ENCODE measurements at places on chromosomes 6 and 20.
A peak's percentile ranks its signal among the peaks of the same experiment; 100 is the strongest.

DNA sequence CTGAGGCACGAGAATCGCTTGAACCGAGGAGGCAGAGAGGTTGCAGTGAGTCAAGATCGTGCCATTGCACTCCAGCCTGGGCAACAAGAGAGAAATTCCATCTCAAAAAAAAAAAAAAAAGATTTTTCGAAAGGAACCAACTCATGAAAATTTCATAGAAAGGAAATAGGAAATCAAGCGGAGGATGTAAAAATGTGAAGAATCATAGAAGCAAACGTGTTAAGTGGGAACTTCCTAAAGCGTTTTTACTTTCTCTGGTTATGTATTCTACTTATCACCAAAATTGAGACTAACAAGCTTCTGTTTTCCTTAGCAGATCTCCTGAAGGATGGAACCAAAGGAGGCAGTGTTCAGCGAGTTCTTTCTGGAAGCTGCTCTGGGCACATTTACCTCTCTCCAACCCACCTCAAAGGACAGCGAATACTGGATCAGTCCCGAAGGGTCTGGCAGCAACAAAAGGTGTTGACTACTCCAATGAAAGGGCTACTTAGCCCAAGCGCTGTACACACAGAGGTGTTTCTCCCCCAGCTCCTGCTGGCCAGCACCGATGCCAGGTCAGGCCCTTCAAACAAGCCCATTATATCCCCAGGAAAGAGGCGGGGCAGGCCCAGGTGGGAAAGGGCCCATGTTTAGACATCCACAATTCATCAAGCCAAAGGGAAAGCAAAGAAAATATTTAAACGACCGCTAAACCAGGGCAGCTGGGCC, 327.5 kb upstream of the JARID2 start:
- no peak for DNase-seq

DNA sequence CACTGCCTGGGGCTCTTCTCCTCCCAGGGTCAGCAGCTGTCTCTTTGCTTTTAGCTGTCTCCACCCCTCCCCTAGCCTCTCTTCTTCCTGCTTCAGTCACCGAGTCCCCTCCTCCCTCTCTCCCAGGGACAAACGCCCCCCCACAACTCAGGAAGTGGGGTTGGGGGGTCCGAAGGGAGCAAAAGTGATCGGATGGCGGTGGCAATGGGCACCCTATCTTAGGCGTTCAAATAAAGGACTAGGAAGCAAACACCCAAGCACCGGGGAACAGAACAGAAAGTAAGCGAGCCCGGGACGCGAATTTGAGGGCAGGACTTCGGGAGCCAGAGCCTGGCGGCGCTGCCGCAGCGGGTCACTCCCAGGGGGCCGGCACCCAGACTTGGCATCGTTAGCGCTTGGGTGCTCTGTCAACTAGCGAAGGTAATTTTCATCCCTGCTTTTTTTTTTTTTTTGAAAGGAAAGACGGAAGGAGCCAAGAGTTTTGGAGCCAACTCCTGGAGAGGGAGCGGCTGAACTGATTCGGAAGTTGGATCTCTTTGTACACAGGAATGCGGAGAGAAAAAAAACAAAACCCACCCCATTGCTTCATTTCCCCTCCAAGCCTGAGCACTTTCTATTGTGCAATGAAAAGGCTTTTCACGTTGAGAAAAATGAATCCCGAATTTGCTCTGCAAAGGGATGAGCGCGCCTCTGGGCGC, 815 bp upstream of the ITPR3 start:
- peak; percentile 51 for DNase-seq

- DNase-seq, result no peak
Measured at GRCh38 chr6:33993091-33993490, 152.8 kb downstream of the GRM4 start.

DNA sequence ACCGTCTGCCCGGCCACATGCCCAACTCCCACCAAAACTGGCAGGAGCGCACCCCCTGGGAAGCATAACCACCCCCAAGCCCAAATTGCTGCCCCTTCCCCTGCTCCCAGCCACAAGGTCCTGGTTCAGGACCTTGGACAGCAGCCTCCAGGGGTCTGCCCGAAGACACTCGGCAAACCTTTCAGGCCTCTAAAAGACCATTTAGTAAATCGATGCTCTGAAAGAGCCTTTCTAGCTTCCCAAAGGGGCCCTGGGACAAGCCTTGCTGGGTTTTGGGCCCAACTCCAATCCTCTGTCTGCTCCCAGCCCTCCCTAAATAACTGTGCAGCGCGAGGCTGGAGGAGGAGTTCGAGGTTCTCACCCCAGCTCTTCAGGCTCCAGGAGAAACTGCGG, 30.5 kb downstream of the GRM4 start:
- no peak for DNase-seq

DNA sequence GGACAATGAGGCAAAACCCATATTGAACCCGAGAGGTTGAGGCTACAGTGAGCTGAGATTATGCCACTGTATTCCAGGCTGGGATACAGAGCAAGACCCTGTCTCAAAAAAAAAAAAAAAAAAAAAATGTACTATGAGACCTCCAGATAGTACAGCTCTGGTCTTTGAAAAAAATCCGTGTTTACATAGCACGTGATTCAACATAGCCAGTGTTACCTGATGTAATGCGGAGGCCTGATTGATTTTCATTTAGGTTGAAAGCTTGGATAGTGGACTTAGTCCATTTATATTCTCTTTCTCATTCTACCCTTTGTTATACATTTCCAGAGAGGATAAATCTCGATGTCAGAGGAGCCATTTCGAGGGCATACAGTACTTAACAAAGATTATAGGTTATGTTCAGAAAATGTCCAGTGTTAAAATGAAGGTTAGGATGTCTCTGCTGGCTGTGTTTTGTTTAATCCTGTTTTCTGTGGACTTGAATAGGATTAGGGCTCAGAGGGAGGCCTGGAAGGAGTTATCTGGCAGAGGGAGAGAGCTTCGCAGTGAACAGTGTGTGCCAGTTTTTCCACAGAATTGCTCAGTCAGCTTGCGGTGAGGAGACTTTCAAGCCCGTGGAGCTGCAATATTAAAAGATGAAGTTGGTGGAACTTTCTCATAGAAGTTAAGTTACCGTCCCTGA, 33.9 kb upstream of the BCLAF1 start:
- DNase-seq, result no peak

- no peak for DNase-seq
Measured at GRCh38 chr6:163412801-163413344, 1.6 kb upstream of the QKI start.

DNA sequence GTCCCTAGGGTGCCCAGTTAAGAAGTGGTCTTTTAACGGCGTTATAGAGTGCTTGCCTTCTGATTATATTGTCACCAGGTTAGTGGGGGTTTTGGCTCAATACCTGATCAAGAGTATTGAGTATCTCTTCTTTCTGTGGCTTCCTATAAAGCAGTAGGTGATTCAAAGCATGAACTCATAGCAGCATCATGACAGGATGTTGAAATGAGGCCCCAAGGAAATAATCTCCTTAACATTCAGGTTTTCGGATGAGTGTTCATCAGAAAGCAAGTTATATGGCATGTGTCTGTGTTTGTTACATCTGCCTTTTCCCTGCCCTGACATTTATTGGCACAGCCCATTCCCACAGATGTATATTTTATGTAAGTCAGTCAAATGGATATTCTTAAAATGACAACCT, 301.0 kb downstream of the FARS2 start:
- no peak for DNase-seq

DNA sequence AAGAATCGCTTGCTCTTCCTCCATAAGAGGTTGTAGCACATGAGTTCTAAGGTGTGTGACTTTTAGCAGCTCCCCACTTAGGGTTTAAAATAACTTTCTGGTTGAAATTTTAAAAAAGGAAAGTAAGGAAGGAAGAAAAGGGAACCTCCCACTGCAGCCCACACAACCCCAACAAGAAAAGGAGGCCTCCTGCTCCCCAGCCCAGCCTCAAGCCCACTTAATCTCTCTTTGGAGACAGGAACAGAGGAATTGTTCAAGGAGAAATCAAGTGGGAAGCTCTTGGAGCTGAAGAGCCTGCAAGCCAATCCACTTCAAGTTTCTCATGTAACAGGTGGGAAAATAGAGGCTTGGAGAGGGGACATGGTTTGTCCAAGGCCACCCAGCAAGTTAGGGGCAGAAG, 39.1 kb upstream of the PREX1 start:
- DNase-seq, result no peak

DNA sequence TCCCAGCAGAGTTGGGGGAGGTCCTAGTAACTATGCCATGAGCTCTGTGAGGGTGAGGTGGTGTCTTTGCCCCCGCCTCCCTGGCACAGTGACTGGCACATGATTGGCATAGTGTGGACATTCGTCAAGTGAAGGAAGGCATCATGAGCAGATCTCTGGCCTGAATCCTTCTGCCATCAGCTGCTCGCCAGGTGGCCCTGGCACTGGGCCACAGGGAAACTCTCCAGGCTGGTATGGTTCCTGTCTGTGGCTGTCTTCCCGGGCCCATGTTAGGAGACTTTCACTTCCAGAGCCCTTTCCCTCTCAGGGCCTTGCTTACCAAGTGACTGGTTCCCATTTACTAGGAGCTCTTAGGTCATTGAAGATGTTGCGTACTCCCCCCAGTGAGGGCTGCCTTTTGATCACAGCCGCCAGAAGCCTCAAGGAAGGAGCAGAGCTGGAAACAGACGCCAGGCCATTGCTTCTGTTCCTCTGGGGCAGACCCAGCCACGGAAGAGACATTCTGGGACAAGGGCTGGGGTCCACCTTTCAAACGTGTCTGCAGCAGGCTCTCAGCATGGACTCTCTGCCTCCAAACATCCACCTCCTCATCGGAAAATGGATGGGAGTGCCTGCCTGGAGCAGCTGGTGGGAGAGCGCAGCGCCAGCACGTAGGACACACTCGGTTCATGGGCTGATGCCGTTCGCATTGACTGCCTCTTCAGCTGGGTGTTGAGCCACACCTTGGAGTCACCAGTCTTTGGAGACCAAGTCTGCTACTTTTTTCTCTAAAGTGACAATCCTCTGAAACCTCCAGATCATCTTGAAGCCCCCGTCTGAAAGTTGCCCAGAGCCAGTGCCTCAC, 67.2 kb downstream of the PTPN1 start:
- peak; percentile 59 for DNase-seq

- no peak for DNase-seq
Measured at GRCh38 chr6:106490974-106491373, 130.5 kb downstream of the CRYBG1 start.

DNA sequence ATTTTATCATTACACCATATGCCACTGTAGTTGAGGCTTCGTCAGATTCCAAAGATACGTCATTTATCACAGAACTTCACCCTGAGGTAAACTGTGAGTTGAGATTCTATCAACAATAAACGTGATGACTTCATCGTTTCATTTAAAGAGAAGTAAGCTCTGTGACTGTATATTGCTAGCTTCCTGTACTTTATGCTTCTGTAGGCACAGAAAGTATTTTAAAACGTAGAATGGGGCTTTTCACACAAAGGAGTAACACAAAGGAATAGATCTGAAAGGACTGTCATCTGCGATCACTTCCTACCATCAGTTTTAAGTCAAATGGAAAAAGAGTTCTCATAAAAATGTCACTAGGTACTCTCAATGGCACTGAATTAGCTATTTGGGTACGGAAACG, 234.4 kb upstream of the MCHR2 start:
- DNase-seq, result no peak

DNA sequence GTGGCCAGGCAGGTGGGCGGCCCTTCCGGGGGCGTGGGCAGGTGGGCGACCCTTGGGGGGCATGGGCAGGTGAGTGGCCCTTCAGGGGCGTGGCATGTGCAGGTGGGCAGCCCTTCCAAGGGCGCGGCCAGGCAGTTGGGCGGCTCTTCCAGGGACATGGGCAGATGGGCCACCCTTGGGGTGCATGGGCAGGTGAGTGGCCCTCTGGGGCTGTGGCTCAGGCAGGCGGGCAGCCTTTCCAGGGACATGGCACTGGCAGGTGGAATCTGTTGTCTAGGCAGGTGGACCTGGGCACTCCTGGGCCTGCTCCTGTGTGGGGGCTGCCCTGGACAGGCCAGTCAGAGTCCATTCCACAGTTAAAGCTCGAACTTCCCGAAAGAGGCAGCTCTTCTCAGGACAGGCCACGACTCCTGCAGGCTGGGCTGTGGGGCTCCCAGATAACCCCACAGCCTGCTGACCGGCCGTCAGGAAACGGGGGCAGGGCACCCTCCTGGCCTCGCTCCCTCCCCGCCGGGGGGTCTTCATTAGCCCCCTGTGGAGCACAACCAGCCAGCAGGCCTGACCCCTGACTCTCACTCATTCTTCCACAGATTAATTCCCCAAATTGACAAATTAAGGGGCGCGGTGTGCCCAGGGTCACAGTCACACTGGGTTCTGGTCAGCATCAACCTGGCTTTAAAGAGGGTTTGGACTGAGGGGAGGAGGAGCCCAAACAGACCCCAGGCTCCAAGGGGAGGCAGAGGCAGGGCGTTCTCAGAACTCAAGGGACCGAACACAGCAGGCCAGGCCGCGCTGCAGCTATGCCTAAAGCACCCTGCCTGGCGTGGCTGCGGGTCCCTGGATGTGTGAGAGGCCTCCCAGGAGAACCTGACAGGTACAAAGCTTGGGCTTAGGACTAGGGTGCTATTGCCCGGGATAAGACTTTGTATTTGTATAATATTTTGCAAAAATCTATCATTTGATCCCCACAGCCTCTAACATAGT, 130.0 kb downstream of the DLL1 start:
- DNase-seq, result no peak

DNA sequence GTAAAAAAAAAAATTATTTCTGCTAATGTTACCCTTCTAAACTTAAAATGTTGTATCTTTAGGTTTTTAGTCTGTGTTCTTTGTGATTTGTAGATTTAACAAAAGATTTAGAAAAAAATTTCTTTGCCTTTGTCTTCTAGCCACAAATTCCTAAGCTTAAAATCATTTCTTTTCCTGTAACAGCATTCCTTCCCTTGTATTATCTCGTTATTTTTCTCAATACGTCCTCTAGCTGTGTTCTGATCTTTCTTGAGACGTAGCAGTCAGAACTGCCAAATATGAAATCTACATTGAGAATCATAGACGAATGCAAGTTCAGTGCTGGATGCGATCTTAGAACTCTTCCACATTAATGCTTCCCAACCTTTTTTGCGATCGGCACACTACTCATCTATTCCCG, 283.1 kb downstream of the UTRN start:
- no peak for DNase-seq

DNA sequence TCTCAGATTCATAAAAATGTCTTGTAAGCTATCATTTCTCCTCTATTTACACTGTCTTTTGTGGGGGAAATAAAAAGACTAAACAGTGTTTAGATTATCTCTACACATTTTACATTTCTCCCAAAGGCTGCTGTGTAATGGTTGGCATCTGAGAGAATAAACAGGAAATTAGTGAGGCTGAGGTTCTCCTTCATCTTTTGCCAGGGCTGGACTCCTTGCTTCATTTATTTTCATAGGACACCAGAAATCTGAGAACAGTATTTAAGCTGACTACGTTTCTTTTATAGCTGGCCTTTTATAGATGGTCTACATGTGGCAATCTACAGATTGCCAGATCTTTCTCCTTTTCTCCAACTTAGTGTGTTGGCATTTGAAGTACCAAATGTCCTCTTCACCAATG, 41.5 kb downstream of the PLCB4 start:
- no peak for DNase-seq

GRCh38 chr20:42949950-42950349, 239.8 kb downstream of the PTPRT start:
- no peak for DNase-seq

GRCh38 chr20:41798930-41799502, 180.8 kb upstream of the CHD6 start:
- no peak for DNase-seq

GRCh38 chr6:135488023-135488422, 9.5 kb downstream of the AHI1 start:
- DNase-seq, result no peak
